ENCODE measurements at places on chromosomes 16 and 17.

DNA sequence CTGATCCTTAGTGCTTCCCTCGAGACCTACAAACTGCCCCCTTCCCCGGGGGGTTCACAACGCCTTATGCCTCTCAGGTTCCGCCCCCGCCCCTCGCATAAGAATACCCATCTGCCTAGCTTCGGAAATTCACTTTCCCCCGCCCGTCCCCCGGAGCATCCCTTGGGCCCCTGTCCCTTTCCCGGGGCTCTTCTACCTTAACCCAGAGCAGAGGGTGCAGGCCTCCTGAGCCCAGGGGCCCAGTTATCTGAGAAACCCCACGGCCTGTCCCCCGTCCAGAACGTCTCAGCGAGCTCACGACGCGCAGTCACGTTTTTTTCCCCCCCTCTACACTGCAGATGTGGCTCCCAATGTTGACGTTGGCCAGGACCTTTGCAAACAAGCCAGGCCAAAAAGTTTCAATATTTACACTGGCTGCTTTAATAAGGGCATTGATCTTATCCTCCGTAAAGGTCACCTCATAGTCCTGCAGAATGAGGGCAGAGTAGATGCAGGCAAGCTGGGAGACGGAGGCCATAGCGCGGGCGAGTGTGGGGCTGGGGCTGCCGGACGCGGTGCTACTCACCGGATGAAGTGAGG lies 1.4 kb upstream of the NBR1 start:
- DNase-seq = no peak

DNA sequence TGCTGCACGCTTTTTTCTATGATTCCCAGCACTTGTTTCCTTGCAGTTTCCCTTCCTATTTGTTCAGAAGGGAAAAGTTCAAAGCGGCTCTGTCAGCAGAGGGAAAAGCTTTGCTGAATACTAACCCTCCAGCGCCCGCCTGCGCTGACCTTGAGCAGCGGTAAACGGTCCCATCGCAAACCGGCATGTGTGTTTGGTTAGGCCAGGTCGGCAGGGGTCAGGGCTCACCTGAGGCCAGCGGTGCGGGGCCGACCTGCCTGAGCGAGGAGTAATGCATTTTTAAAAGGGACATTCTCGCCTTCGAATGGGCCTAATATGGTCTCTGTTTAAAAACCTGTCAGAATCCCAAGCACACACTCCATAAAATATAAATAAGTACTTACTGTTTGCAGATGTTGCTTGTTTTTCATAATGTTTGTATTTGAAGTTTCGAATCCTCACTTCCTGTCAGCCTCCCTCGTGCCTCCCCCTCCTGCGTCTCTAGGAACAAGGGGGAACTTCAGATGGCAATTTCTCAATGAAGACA lies 110.1 kb downstream of the IRX3 start:
- no peak for DNase-seq

GRCh38 chr16:78407191-78407590 lies 307.7 kb downstream of the WWOX start:
- DNase-seq = no peak

- no peak for DNase-seq
Measured at GRCh38 chr16:78211946-78212345, 112.5 kb downstream of the WWOX start.

DNA sequence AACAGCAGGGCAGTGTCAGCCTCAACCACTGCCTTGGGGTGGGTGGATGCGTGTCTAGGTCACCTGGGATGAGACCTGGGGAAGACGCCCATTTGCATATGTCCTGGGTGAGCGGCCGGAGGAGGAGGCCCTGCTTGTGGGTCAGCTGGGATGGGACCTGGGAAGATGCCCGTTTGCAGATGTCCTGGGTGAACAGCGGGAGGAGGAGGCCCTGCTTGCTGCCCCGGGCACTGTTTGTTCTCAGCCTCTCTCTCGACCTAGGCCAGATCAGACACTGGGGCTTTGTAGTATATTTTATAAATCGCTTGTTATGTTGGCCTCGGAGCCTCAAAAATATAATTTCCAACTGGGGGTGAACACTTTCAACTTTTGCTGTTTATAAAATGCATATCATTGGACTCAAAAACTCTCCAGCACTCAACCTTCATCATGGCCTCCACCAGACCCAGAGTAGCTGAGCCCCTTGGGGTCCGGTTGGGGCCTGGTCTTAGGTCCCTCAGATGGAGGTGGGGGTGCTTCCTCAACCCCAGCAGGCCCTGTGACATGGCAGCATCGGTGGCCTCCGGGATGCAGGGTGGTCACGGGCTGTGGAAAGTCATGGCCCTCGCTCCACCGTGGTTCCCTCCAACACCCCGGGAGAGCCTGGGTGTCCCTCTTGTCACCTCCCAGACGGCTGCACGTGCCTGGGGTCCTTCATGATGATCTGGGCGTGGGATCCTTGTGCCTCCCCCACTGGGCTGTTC lies 17.3 kb downstream of the DBNDD1 start:
- no peak for DNase-seq

- DNase-seq = no peak
Measured at GRCh38 chr17:68205808-68206720, 41.8 kb upstream of the AMZ2 start.

GRCh38 chr16:15897834-15898254 lies 9.4 kb upstream of the CEP20 start:
- no peak for DNase-seq

- no peak for DNase-seq
Measured at GRCh38 chr17:67285360-67285759, 40.4 kb upstream of the HELZ start.

DNA sequence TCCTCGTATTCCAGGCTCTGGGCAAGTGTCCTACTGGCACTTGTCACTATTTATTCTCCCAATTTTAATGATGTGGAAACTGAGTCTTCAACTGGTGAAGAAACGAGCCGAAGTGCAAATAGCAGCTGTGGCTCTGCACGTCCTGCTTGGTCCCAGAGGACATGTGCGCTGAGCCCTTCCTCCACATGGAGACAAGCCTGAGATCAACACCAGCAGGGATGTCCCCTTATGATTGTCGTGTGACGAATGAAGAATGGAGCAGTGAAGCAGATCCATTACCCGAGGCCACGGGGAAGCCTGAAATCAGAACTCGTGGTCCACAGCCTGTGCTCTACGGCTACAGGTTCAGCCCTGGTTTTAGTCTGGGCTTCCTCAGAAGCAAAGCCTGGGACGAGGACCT lies 61.0 kb downstream of the FOXL1 start:
- no peak for DNase-seq

DNA sequence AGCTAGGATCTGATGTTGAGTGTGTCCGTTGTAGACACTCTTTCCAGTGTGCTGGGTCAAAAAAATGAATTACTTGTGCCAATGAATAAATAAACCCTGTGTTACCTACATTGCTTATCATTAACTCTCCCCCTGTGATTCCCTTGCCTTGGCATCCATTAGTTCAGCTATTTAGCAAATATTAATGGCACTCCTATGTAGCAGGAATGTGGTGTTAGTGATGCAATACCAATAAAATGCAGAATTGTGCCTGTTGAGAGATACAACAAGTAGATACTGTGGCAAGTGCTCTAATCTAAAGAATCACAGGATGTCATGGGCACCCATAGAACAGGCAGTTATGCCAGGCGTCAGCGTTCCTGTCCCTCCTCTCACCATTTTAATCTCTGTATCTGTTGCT lies 343.2 kb downstream of the PMP22 start:
- DNase-seq = no peak

DNA sequence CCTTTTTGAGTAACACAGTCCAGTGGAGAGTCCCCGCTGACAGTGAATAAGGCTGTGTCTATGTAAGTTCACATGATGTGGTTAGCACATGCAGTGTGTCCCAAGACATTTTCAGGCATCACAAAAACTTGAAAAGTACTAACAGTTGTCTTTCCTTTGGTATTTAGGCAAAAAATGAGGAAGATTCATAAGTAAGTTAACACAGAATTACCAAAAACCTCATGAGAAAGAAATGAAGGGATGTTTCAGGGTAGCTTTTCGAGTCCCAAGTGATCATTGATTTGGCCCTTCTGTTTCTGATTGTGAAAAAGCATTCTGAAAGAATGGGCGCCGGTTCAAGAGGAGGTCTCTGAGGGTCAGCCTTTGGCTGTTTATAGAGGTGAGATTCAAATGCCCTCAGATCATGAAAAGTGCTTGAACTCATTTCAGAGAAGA lies 529 bp upstream of the ASPA start:
- DNase-seq = no peak

DNA sequence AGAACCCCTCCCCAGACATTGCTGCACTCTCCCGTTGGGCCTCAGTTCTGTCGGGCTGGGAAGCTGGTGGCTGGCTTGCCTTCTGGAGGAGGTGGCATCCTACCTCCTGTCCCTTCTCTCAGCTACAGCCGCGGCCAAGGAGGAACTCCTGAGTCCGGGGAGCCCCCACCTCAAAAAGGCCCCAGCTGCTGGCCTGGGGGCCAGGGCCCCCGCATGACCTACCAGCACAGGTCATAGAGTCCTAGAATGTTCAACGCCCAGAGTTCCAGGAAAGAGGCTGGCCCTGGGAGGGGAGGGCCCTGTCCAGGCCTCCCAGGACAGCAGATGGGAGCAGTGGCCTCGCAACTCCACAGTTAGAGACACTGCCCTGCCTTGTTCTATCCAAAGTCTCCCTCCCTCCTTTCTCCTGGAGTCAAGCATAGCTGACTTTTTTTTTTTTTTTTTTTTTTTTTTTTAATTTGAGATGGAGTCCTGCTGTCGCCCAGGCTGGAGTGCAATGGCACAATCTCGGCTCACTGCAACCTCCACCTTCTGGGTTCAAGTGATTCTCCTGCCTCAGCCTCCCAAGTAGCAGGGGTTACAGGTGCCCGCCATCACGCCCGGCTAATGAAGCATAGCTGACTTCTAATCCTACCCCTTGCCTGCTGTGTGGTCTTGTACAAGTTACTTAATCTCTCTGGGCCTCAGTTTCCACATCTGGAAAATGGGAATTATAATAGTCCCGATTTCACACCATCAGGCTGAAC lies 7.1 kb downstream of the CARHSP1 start:
- no peak for DNase-seq

DNA sequence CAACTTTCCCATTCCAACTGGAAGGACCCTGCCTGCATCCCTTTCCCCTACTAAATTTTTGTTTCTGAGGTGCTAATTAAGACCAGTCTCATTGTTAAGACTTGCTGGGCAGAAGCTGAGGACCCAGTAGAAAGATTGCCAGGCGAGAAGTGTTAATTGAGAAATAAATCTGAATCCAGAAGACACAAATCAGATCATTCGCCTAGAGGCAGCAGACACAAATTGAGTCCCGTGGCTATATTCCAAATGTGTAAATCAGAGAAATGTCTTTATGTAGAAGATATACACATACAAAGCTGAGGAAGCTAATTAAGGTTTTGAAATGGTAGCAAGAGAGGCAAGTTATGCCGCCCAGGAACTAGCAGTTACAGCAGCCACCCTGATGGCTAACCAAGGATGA lies 29.6 kb downstream of the CALCOCO2 start:
- no peak for DNase-seq

DNA sequence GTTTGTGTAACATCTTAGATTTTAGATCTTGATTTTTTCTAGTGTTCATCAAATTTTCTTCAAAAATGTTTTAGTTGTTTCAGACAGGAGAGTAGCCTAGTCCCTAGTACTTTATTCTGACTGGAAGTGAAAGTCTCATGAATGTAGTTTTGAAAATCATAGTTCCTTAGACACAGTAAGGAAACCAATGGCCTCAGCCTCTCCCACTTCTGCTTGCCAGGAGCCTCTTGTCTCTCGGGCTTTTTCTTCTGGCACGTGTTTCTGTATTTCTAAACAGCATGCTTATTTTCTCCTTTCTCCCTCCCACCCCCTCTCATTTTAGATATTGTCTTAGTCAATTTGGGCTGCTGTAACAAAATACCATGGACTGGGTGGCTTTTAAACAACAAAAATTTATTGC lies 9.8 kb downstream of the SLFN5 start:
- DNase-seq = no peak

DNA sequence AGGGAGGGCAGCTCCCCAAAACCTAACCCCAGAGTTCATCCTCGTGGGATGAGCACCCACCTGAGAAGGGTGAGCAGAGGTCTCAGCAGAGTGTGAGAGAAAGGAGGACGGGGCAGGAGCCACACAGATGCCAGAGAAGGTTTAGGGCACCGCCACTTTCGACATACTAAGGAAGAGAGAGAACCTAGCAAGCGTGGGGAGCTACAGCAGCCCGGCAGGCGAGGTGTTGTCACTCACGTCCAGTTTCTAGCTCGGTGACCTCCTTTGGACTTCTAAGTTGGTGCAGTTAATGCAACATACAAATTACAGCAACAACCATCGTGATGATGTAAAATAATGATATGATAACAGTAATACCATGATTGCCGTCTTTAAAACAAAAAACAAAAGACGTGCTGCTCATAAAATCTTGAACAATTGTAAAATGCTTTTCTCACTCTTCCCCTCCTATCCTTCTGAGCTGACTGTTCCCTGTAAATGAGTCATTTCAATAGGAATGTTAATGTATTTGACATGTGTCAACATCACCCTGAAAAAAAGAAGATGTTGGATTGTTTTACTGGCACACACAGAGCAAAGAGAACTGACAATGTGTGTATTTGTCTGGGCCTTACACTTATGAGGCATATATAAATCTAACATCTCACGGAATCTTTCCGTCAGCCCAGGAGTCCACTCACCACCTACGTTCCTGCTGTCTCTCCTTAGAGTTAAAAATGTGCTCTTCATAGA lies 158.2 kb upstream of the MAF start:
- DNase-seq = no peak

GRCh38 chr17:58516644-58517377 lies 2.4 kb upstream of the MTMR4 start:
- no peak for DNase-seq

- no peak for DNase-seq
Measured at GRCh38 chr16:87657621-87658192, 55.4 kb downstream of the JPH3 start.

DNA sequence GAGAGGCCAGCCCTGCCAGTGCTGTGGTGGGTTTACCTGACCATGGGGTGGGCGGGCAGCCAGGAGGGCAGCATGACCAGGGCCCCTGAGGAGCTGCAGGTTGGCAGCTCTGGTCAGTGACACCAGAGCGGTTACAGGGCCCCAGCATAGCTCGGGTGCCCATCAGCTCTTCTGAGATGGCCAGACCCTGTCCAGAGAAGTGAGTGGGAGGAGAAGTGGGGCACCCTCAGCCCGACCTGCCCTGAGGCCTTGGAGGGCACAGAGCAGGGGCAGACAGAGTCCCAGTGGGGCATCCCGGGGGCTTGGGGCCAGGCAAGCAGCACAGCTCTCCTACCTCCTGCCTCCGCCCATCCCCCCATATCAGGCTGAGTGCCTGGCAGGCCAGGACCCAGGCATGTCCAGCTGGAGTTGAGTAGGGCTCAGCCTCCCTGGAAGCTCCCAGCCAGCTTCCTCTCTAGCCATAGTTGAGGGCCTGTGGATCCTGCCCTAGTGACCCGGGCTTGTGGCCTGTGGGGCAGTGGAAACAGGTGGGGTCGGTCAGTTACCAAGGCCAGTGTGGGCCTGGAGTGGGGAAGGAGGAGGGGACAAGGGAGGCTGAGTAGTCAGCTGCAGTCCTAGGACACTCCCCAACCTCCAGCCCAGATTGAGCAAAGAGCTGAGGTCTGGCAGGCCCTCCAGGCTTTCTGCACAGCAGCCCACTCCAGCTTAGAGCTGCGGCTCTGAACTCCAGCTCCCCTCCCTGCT lies 83.5 kb downstream of the AMFR start:
- DNase-seq = no peak

- DNase-seq = no peak
Measured at GRCh38 chr16:30722443-30722842, 23.5 kb downstream of the SRCAP start.
